ENCODE measurements at places on chromosomes 2 and 18.
A peak's percentile ranks its signal among the peaks of the same experiment; 100 is the strongest.

GRCh38 chr2:197037863-197038398 lies 111.4 kb upstream of the PGAP1 start:
- no peak for DNase-seq

- no peak for DNase-seq
Measured at GRCh38 chr2:28047681-28048080, 157.2 kb downstream of the BABAM2 start.

GRCh38 chr2:168244318-168244717 lies 3.1 kb downstream of the STK39 start:
- DNase-seq: peak; percentile 34

DNA sequence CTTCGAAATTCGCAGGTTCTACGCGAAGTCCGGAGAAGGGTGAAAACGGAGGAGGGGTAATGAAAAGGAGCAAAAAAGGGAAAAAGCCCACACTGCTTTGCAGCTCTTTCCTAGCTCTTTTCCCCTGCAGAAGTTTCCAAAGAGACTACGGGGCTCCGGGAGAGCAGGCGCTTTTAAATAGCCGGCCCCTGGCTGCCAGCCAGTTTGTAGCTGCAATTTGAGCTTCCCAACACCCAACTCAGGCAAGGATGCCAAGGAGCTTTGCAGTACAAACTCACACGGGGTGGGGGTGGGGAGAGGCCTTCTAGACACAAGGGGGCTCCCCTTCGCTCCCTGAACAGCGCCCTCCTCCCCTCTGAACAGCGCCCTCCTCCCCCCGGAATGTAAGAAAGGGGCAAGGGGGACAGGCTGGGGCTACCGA lies at the start of gene IGFBP5:
IGFBP5 (minus strand) TSS at position 149 of the 421 bp plus-strand sequence. CDS start 774 bp downstream, outside the sequence.
- DNase-seq: peak; percentile 79

DNA sequence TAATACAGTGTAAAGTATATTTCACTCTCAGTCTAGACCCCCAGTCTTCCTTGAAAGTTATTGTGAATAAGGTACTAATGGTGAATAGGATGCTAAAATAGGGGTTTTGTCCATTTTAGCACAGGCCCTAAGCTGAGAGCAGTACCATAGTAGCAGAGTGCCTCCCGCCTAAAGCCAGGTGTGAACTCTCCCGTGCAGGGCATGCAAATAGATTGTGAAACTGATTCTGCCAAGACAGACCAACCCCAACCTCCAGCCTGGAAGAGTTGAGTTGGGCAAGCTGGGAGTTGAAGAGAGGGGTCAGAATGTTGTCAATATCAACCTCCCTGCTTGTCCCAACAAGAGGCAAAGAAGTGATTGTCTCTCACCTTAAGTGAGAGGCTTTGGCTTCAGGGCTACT lies 97.4 kb upstream of the CYRIA start:
- no peak for DNase-seq

- no peak for DNase-seq
Measured at GRCh38 chr2:74777161-74777900, 56.6 kb upstream of the HK2 start.

- DNase-seq: no peak
Measured at GRCh38 chr2:53036196-53036595, 731.4 kb upstream of the CHAC2 start.

DNA sequence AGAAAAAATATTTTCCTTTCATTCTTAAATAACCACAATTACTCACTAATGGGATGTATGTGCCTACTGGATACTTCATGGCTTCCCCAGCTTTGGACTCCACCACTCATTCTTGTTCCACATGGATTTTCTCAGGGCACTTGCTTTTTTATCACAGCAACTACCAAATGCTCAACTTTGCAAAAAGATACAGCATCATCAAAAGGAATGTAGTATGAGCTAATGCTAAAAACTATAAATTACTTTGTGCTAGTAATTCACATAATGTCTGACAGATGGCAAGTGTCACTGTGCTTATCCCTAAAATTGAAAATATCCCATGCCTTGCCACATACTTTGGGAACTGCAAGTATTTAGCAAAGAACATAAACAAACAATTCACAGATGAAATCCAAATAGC lies 130.4 kb upstream of the ZFP36L2 start:
- DNase-seq: no peak

DNA sequence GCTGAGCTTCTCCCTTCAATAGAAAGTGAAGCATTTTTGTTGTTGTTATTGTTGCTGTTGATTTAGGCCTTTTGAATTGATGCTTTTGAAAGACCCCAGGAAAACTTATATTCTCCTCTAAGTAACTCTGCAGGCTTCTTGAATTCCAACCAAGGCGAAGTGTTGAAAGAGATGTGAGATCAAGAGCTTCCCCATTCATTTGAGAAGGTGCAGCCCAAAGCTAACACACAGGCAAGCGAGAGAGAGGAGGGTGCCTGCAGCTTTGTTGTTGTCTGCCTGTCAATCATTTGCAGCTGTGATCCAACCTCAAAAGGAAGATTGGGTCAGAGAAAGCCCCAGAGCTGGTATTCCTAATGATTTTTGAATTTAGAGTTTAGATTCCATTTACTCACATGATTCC lies 963.6 kb upstream of the CNTNAP5 start:
- no peak for DNase-seq

GRCh38 chr2:127175751-127176354 lies 44.2 kb downstream of the CYP27C1 start:
- peak; percentile 39 for DNase-seq

- DNase-seq: no peak
Measured at GRCh38 chr2:10478298-10478625, 30.1 kb upstream of the ODC1 start.

- DNase-seq: no peak
Measured at GRCh38 chr2:232330068-232330999, 48.2 kb upstream of the ALPP start.

DNA sequence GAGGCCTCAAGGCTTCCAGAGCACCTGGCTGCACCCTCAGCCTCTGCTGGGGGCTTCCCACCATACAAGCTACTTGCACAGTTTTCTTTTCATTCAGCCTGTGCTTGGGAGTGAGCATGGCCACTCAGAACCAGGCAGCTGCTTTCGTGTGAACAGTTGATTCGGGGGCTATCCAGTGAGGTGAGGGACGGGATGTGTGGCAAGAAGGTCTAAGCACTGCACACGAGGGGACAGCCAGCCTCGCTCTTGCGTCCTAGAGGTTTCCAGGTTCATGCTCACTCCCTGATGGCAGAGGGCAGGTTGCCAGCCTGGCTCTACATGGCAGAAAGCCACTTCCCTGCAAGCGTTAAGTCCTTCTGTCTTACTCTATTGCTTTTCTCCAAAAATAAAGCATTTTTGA lies 146.2 kb downstream of the MBP start:
- DNase-seq: no peak

DNA sequence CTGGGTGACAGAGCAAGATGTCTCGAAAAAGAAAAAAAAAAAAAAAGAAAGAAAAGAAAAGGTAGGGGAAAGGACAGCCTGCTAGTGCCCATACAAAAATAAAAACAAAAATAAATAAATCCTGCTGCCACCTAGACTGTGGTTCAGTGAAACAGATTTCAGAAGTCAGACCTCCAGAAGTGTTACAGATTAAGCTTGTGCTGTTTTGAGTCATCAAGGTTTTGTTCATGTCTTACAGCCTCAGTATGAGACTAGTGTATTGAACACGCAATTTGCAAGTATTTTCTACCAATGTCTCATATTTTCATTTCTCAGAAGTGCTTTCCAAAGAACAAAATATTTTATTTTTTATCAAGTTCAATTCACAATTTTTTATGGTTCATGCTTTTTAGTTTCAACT lies 720.4 kb upstream of the GYPC start:
- DNase-seq: no peak

- peak; percentile 71 for DNase-seq
Measured at GRCh38 chr2:47339745-47340541, 63.0 kb upstream of the MSH2 start.

- DNase-seq: no peak
Measured at GRCh38 chr2:32358111-32358482, 1.3 kb downstream of the BIRC6 start.

GRCh38 chr2:10405448-10405847 lies 42.7 kb downstream of the ODC1 start:
- DNase-seq: peak; percentile 67

- no peak for DNase-seq
Measured at GRCh38 chr2:16852651-16853050, 187.0 kb upstream of the CYRIA start.

DNA sequence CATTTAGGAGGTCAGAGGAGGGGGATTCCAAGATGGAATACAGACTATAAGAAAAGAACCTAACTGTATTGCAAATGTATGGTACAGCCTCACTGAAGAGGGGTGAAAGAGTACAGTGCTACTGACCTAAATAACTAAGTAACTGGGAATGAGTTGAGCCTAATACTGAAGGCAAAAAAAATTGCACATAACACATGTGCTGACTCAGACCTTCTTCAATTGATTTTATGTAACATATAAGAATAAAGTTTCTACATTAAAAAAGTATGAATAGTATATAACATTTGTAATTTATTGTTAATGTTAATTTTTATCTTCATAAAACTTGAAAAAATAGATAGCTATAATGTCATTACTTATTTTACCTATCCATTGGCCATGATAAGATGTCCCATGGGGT lies 41.7 kb downstream of the MALT1 start:
- no peak for DNase-seq

DNA sequence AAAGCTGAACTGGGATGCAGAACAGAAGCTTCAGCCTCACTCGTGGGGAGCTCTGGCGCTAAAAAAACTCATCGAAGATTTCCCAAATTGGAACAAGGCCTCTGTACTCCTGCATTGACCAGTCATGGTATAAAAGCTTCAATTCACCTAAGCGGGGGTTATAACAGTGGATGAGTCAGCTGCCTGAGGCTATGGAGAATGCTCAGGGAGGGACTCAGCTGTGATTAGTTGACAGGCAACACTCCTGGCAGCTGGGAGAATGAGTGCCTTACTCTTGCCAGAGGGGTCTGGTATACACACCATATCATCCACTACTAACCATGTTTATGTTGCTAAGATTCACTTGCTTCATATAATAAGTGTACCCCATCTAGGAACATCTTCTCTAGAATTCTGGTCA lies 350.6 kb upstream of the VRK2 start:
- no peak for DNase-seq

DNA sequence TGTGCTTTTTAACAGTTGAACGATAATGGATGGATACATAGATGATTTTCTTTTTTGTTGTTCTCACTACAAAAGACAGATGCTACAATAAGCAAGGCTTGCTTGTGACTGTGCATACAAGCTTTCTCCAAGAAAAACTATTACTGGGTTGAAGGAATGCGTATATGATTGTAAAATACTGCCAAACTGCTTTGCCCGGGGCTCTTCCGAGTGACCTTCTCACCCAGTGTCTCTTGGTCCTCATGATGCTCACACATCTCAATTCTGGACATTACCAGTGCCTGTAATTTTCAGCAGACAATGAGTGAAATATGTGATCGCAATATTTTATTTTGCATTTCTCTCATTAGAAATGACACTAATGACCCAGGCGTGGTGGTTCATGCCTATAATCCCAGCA lies 35.9 kb downstream of the INPP5D start:
- no peak for DNase-seq

- DNase-seq: no peak
Measured at GRCh38 chr2:54476852-54477251, 20.7 kb downstream of the SPTBN1 start.

DNA sequence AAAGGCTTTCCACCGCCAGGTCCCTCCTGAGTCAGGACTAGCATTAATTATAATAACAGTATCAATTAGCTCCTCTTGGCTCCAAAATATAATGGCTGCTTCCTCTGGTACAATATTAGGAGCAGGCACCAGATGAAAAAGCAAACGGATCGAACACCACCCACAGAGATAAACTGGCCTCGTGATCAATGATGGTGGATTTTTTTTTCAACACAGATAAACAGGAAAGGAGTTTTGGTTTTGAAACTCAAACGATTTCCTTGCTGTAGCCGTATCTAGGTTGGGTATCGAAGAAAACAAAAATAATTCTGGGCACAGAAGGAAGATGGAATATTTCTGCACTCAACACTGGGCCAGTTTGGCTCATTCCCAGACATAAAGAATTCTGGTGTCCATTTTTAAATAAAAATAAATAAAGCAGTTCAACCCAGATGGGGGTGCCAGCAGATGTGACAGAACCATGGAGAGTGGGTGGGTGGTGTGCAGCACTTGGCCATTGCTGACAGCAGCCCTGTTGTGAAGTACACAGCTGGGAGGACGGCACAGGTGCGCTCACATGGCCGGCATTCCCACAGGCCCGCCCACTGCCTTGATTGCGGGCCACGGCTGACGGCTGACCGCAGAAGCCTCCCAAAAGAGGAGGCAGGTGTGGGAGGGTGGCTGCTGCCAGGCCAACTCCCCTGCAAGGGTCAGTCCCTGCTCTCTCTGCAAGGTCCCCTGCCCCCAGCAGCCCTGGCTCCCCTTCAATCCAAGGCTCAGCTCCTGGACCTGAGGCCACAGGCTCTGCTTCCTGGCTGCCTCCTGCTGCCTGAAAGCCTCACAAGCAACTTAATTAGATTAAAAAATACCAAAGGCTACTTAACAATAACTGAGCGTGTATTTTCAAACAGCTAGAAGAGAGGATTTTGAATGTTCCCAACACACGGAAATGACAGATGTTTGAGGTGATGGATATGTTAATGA lies 351.9 kb upstream of the ID2 start:
- DNase-seq: no peak

- no peak for DNase-seq
Measured at GRCh38 chr2:223800908-223801307, 36.5 kb downstream of the AP1S3 start.

DNA sequence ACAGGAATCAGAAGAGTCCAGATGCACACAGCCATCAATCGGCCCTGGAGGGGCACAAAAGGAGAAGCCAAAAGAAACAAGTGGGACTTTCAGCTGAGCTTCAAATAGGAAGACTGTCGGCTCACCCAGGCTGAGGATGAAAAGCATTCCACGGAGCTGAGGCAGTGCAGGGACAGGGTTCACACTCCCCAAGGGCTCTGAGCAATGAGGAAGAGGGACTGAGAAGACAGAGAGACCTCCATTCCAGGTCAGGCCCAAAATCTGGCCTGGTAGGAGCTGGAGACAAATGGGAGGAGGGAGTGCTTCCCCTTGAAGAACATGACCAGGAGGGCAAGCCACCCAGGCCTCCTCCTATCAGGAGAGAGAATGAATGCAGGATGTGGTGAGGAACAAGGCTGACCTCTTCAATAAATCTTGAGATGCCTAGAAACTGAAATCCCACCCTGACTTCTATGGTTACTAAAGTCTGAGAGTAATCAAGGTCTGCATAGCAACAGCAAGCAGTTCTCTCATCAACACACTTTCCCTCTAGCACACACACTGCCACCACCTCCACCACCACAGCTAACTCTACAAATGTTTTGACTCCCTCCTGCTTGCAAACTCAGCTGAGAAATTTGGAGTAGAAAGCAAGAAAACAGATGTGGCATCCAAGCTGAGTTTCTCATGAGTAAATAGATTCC lies 434.4 kb downstream of the TNS1 start:
- DNase-seq: no peak

GRCh38 chr2:128284037-128284441 lies 34.6 kb downstream of the HS6ST1 start:
- no peak for DNase-seq
